ENCODE measurements at places on chromosomes 11 and 22.

GRCh38 chr11:110454609-110455008 is 24.9 kb downstream of the FDX1 start:
- no peak for DNase-seq

GRCh38 chr22:21823740-21824444 is 43.6 kb downstream of the MAPK1 start:
- DNase-seq = no peak

DNA sequence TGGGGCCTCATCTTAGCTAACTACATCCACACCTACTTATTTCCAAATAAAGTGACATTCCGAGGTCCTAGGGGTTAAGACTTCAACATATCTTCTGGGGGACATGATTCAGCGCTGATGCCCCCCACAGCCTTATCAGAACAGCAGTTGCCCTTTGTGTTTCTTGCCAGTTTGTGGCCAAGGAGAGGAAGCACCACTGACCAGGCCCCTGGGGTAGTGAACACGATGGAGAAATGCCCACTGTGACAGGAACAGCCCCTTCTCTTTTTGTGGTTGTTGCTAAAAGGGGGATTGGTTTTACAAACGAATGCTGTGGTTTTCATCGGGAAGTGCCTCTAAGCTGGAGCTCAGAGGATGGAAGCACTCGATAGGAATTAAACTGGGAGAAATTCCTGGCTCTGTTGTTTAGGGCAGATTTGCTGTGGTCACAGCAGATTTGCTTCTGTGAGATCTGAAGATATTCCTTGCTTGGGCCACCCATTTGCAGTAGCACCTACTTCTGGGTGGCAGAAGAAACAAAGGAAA is 88.8 kb downstream of the ABTB2 start:
- DNase-seq = peak; percentile 25

DNA sequence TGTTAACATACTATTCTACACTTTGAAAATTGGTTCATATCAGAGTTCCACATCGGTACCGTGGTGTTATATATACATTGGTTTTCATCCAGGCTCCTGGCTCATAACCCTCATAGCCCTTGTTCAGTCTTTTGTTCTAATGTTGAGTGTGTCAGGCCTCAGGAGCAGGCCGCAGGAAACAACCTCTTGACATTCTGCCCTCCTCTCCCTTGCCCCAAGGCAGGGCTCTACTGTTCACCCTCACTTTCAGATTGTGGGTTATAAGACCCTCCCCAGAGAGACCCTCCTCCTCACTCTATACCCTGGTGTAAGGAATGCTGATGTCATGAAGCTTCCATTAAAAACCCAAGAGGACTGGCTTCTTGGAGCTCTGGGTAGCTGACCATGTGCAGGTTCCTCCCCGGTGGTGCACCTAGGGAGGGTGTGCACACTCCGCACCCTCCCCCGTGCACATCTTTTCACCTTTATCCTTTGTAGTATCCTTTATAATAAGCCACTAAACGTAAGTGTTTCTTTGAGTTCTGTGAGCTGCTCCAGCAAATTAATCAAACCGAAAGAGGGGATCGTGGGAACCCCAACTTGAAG is 12.1 kb downstream of the SSH3 start:
- DNase-seq = no peak

DNA sequence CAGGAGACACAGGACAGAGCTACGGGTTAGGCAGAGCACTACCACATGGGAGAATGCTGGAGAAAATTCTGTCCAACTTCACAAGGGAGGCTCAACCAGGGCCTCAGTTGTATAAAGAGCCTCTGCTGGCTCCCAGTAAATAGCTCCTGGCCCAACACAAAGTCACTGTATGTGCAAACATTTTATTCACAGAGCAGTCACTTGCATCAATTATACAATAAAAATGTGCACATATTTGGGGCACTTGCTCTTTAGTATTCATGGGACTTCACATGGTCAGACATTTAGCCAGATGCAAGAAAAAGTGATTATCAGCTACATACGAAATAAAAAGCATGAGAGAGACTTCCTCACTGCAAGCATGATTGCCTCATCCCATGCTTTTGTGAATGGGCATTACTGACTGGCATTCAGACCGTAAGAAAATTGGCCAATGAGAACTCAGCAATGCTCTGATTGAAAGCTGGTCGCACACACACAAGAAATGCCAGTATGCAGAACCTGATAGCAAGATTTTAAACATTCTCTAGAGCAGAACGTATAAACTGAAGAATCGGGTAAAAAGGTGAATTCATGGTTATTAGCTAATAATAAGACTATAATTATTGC is 39.4 kb downstream of the BLID start:
- no peak for DNase-seq

DNA sequence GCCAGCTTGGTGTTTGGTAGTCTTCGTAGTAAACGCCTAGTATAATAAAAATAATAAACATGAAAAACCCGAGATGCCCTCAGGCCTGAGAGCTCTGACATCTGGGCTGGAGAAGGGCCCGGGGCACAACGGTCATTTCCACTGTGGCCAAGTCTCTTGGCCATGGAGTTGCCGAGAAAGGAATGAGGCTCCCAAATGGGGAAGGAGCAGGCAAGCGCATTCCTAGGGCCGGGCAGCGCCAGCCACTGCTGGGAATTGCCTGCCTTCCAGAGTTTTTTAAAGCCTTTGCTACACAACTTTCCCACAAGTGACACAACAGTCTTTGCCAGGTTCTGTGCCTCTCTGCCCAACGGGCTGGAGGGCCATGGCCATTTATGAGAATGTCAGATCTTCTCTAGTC is 103.4 kb downstream of the NAV2 start:
- no peak for DNase-seq

DNA sequence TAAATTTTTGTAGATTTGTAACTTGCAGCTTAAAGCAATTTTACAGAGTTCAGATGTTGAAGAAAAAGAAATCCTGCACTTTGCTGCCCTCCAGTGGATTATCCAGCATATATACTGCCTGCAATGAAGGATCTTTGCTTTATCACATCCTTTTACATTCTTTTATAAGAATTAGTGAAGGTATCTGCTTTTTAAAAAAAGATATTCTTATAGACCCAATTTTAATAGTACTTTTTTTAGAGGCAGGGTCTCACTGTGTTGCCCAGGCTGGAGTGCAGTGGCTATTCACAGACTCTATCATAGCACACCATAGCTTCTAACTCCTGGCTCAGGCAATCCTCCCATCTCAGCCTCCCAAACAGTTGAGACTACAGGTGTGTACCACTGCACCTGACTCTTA is 60.7 kb downstream of the TTC17 start:
- peak; percentile 14 for DNase-seq

DNA sequence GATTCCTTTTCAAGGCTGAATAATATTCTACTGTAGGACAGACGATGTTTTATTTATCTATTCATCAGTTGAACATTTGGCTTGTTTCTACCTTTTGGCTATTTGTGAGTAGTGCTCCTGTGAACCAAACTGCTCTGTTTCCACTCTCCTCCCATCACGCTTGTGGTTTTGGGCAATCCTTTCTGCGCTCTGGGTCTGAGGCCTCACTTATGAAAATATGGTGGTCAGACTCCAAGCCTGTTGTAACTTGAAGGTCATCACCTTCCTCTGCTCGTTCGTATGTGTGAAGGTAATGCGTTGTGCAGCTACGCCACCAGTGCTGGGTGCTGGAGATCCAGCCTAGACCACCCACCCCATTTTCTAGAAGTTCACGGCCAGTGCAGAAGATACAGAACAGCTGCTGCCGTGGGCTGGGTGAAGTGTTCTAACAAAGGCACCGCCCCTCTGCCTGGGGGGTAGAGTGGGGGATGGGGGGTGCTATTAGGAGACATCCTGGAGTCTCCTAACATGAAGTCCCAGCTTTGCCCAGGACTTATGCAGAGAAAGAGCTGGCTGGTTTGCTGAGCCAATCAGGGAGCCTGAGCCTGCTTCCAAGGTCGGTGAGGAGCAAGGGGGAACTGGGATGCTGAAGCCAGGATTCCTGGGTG is 21.0 kb downstream of the PTPN5 start:
- DNase-seq = no peak

GRCh38 chr22:50674606-50675552 is 2.3 kb downstream of the SHANK3 start:
- DNase-seq = peak; percentile 38

- DNase-seq = no peak
Observed at GRCh38 chr11:64358907-64359711, at the start of gene RPS6KA4. Gene RPS6KA4, plus strand, starts transcription at chr11:64359162. Its CDS starts 74 bp downstream, at chr11:64359236.

- DNase-seq = no peak
Observed at GRCh38 chr11:32015427-32015826, 75.4 kb upstream of the RCN1 start.

DNA sequence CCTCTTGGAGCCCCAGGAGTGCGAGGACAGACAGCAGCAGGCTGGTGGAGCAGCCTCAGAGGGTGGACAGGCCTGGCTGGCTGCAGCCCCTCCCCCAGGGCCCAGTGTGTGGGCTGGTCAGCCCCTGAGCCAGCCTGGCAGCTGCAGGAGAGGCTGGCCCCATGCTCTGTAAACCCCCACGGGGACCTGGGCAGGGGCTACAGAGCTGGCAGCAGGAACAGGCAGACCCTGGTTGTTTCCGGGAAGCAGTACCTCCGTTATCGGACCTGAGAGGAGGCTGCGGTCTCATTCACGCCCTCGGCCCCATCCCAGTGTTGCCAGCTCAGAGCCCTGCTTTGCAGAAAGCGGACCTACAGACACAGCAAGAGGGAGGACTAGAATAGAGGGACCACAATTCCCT is 38.5 kb upstream of the COMT start:
- no peak for DNase-seq

DNA sequence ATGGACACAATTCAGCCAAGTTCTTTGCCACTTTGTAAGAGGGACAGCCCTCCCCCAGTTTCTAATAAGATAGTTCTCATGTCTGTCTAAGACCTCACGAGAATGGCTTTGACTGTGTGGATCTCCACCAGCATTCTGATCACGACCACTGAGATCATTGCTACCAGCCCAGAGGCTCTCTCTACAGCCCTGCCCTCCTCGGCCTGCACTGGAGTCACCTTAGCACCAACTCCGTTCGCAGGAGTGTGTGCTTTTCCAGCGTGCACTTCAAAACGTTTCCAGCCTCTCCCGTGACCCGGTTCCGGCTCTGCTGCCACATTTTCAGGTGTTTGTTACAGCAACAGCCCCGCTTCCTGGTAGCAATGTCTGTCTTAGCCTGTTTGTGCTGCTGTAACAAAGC is 26.2 kb downstream of the TSPAN32 start:
- no peak for DNase-seq

DNA sequence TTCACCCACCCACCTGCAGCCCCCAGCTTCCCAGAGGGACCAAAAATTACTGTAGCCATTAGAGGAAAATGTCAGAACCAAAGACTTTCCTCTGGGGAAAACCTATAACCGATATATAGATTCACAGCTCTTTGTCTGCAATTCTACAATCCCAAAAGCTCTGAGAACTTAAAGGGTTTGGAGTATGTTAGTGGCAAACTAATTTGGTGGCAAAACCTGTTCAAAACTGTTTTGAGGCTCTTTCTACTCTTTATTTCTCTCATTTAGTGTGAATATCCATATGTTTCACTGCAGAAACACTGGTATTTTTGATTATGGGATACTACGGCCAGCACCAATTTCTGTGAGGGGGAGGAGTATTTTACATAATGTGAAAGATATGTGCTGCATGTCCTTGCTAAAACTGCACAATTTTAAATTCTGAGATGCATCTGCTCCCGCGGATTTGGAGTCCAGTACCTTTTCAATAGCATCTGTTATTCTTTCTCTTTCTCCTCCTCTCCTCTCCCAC is 87.5 kb upstream of the MTNR1B start:
- DNase-seq = no peak

- DNase-seq = no peak
Observed at GRCh38 chr22:46455446-46455845, 82.0 kb downstream of the CELSR1 start.

DNA sequence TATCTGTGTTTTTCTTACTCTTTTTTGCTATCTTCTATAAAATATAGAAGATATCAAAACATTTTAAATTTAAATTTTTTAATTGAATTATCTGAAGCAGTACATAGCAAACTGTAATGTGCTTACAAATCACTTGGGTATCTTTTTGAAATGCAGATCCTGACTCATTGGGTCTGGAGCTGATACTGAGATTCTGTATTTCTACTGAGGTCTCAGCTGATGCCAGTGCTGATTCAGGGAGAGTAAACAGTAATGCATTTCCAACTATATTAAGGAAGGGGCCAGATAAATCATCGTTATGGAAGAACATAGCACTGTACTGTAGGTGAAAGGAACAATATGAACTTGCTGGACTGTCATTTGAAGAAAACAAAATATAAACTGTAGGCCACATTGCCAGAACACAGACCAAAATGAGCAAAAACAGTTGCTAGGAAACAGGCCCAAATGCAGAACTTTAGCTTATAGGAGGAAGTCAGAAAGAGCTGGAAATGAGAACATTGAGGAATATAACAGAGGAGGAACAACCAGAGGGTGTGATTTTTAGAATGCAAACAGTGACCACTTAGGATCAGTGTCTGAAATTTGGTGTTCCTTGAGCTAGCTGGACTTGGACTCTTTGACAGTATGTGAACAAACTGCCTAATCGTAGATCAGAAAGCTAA is 3.3 kb downstream of the ARL14EP start:
- DNase-seq = peak; percentile 51

DNA sequence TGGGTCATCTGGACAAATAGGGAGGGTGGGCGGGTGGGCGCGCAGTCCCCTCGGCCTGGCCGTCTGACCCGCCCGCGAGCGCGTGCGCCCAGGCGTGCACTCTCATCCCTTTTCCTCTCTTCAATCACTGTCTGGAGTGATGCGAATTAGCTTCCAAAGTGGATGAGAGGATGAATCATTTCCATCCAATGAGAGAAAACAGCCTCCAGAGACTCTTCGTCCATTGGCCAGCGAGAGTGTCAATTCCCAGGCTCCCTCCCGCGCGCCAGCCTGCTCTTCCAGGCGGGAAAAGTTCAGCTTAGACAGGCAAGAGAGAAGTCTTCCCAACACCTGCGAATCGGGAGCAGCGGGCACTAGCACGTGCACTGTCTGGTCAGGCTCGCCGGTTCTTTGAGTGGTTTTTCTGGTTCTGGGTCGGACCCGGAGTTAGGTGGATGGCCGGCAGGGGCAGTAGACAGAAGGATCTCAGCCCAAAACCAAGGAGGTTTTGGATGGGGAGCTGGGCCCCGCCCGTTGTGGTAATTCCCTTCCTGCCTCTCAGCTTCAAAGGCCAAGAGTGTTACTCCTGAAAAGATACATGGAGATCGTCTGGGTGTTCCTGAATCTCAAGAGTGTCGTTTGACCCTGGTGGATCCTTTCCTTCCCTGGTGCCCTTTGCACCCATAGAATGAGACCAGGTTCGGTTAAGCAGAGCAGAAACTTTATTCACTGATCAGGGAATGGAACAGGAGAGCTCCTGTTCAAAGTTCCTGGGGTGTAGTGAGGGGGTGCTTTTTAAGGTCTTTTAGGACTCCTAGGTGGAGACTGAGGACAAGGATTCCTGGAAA is 33.4 kb upstream of the GLYATL1 start:
- DNase-seq = no peak

- peak; percentile 29 for DNase-seq
Observed at GRCh38 chr11:132158091-132158490, 787.7 kb downstream of the NTM start.

- no peak for DNase-seq
Observed at GRCh38 chr11:125939081-125939521, 6.7 kb upstream of the VSIG10L2 start.

GRCh38 chr11:123238297-123238696 is 43.2 kb upstream of the CLMP start:
- DNase-seq = no peak
